ENCODE measurements at places on chromosomes 11 and 22.
A peak's percentile ranks its signal among the peaks of the same experiment; 100 is the strongest.

GRCh38 chr22:22342697-22343580 lies 98.4 kb downstream of the VPREB1 start:
- peak; percentile 77 for DNase-seq

- no peak for DNase-seq
Measured at GRCh38 chr11:17745023-17745772, 10.6 kb downstream of the KCNC1 start.

- no peak for DNase-seq
Measured at GRCh38 chr22:47613606-47614350, 851.3 kb downstream of the TBC1D22A start.

GRCh38 chr22:35392357-35392756 lies 7.6 kb upstream of the MCM5 start:
- DNase-seq, result no peak

DNA sequence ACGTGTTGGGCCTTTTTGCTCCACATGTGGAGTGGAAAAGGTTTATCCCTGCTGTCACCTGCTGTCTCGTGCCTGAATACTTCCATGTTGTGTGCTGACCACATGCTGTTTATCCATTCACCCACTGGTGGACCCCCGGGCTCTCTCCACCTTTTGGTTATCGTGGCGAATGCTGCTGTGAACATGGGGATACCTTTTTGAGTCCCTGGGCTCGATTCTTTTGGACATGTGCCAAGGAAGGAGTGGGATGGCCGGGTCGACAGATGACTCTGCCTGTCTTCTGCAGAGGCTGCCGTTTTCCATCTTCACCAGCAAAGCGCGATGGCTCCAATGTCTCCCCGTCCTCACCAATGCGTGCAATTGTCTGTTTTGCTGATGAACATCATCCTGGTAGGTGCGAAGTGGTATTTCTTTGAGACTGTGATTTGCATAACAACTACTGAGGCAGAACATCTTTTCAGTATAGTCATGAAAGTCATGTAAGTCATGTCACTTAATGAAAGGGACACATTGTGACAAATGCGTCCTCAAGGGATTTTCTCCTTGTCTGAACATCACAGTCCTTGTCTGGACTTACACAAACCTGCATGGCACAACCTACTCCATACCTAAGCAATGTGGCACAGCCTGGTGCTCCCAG lies 758.7 kb downstream of the BRD1 start:
- no peak for DNase-seq
